ENCODE measurements at places on chromosomes 12 and 14.
A peak's percentile ranks its signal among the peaks of the same experiment; 100 is the strongest.

GRCh38 chr12:42574851-42575266 is 14.7 kb downstream of the PRICKLE1 start:
- no peak for DNase-seq

GRCh38 chr12:75943730-75944096 is 87.9 kb downstream of the PHLDA1 start:
- no peak for DNase-seq

DNA sequence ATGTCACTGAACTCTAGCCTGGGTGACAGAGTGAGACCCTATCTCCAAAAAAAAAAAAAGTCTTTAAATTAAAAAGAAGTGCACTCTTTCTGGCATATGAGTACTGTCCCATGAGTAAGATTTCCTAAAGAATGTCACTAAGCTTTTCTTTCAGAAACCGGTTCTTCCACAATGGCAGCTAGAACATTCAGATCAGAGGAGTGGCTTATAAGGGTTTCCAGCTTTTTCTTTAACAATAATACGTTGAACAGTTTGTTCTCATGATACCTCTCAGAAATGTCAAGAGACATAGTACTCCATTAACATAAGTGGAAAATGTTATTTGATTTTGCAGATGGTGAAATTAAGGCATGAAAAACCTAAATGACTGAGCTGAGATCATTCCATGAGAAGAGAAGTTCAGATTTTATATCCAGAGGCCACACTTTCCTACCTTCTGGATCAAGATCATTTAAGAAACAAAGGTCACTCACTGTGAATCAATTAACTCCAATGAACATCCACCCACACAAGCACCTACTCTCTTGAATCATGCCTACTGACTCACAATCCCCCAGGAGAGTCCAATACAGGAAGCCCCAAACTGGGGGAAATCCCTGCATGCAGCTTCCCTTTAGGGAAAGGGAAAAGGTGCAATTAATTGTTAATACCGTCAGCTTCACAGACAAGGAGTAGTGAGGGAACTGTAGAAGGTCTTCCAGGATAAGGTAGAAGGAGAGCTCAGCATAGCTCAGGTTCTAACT is 86.9 kb downstream of the SPTSSA start:
- DNase-seq: no peak

DNA sequence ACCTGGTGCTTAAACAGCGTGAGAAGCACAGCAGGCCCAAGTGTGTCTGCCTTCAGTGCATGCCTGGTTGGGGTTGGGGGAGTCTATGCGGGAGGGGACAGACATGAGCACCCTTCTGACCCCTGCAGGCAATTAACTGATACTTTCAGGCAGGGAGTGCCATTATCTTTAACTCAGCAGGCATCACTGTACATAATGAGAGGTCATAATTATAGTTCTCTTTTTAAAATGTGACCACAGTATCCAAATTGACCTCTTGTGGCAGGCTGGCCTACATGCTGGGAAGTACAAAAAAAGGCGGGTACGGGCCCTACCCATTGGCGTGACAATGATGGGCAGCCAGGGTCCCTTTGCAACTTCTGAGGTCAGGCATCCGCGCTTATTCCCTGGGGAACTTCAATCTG is 209.1 kb downstream of the FOXN3 start:
- DNase-seq: no peak

- DNase-seq: no peak
Measured at GRCh38 chr14:84809158-84809557, 720.8 kb upstream of the FLRT2 start.

DNA sequence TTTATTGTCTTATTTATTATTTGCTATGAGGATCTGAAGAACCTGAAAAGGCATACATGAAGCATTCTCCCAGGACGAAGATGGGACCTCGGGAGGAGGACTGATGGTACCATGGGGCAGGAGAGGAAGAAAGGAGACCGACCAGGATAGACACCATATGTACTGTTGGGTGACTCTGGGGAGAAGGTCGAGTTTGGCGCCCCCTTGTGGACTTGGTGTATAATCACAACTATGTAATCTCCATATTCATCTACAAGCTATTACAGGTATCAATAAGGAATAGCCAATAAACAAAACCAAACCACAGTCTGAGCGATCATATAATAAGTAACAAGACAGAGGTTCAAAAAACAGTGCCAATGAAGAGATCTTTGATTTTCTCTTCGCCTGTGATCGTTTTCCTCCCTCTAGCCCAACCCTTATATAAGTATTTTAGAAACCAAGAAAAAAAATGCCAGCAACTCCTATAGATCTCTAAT is 139.1 kb downstream of the SPTSSA start:
- DNase-seq: peak; percentile 46

- no peak for DNase-seq
Measured at GRCh38 chr12:80936353-80936641, 1.4 kb downstream of the LIN7A start.

DNA sequence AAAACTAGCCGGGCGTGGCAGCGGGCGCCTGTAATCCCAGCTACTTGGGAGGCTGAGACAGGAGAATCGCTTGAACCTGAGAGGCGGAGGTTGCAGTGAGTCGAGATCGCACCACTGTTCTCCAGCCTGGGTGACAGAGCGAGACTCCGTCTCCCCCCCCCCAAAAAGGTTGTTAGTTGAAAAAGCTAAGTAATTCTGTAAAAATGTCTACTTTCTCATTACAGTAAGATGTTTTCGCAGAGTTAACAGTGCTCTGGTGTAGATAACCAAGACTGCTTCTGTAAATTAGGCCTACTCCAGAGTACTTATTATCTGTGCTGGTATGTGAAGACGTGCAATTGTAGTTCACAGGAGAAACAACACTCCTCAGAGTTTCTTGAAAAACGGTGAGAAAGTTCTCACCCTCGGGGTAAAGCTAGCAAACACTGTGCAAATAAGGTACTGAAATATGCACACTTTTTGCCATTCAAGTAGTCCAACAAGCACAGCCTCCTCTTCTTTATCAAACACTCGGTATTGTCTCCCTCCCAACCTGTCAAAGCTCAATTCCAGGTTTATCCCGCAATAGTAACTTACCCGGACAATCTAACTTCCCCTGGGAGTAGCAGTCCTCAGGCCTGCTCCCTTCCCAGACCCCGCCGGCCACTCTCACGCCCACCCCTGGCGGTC is 974 bp downstream of the BTBD7 start:
- DNase-seq: no peak
